ENCODE measurements at places on chromosomes 5 and 9.

DNA sequence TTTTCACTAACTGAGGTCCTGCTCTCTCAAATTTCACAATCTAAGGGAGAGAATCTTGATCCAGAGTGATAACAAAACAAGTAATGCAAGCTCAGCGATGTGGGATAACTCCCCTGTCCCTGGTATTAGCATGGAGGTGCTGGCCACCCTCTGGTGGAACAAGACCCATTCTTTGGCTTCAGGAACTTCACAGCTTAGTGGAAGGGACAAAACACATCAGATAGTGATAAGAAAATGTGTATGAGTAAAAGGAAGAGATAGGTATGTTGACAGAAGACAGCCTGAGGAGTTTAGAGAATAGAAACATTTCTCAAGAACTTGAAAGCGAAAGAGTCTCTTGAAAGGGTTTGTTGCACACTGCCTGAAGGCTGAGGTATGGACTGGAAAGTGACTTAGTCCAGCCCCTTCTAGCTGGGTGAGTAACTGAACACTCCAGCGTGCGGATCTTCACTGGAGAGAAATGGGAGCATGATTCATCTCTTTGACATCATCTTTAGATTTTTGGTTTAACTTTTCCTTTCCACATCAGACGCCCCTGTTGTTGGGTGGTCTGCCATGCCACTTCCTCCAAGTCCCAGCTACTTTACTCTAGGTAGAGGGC, 25.4 kb upstream of the ZSWIM6 start:
- no peak for DNase-seq

DNA sequence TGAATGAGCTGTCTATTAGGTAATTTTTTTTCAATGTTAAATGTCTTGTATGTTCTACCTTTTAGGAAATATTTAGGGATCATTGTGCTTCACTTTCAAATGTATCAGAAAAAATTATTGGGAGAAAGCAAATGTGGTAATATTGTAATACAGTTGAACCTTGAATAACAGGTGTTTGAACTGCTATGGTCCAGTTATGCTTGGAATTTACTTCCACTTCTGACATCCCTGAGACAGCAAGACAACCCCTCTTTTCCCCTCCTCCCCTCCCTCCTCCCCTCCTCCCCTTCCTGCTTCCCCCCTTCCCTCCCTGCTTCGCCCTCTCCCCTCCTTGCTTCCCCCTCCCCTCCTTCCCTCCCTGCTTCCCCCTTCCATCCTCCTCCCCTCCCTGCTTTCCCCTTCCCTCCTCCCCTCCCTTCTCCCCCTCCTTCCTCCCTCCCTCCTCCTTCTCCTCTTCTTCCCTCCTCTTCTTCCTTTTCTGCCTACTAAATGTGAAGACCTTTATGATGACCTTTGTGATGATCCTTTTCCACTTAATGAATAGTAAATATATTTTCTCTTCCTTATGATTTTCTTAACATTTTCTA, 146.6 kb downstream of the FGF1 start:
- no peak for DNase-seq

GRCh38 chr9:69674716-69675438, 2.7 kb upstream of the APBA1 start:
- DNase-seq: no peak

- no peak for DNase-seq
These were observed 496.8 kb downstream of the MAT2B start for GRCh38 chr5:164002214-164002613.

Data from activated CD4-positive, alpha-beta T cell treated with anti-CD3 and anti-CD28 coated beads for 4 hours (primary cell).